Stimulated activated CD8-positive, alpha-beta memory T cell treated with anti-CD3 and anti-CD28 coated beads, Interleukin-4, amount 100 ng/mL, for 24 hours (primary cell): ENCODE measurements at places on chromosomes 2 and 18.

DNA sequence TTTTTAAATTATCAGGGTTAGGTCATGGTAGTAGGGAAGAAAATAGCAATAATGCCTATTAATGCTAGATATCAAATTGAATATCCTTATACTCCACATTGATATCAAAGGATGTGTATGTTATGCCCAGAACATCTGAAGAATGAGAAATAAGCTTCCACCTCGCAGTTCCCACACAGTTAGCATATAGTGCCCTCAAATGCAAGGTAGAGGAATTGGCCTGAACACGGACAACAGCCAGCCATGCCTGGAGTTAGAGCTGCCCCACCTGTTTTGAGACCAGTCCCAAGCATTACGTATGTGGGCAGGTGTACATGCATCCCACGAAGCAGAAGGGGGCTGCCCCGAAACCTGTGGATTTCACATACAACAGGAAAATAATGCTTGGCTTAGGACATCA lies 79.6 kb downstream of the SUMO1 start:
- DNase-seq = no peak

DNA sequence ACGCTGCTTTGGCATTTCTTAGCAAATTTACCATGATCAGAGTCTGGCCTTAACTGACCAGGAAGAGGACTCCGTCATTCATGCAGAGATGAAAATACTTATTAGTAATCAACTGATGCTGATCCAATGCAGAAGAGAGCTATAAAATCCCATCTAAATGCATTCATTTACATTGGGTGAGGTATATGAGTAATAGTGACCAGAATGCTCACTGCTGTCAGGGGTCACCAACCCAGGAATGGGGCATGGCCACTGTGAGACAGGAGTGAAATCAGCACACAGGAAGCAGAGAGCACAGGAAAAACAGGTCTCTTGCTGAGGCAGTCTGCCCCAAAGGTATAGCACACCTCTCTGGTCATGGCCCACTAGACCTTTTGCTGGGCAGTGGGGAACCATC lies 68.1 kb upstream of the TMEM247 start:
- DNase-seq = no peak

GRCh38 chr2:190655113-190655512 lies 6.2 kb downstream of the NAB1 start:
- no peak for DNase-seq

- no peak for DNase-seq
These were observed 24.4 kb upstream of the ITGB6 start for GRCh38 chr2:160224507-160224906.

- DNase-seq = no peak
These were observed 218.4 kb upstream of the REV1 start for GRCh38 chr2:99708231-99708630.

DNA sequence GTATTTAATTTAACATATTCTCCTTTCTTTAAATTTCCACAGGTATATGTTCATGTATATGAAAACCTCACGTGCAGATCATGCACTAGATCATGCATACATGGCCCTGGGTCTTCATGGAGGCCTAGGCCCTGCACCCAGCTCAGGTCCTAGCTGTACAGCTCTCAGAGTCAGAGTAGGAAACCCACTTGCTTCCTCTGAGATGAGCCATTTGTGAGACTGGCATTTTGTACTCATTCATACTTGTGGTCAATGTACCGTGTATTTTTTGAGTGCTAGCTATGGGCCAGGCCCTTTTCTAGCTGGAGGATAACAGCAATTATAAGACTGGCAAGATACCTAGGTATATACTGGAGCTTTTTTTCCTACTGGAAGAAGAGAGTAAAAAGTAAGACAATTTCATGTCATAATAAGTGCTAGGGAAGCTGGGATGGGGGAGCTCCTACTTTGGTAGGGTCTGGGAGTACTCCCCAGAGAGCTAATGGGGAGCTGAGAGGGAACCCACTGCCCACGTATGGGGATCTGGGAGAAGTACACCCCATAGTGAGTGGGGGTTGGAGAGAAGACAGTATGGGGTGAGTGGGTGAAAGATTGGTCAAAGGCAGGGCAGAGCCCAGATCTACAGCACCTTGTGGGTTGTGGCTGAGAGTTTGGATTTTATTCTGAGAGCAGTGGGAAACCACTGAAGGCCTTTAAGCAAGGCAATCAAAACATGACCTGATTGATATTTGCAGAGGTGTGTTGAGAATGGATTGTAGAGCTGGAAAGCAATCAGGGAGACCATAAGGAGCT lies 72.0 kb downstream of the POLE4 start:
- DNase-seq = no peak

- DNase-seq = no peak
These were observed 222.1 kb downstream of the CELF4 start for GRCh38 chr18:37343542-37343851.

DNA sequence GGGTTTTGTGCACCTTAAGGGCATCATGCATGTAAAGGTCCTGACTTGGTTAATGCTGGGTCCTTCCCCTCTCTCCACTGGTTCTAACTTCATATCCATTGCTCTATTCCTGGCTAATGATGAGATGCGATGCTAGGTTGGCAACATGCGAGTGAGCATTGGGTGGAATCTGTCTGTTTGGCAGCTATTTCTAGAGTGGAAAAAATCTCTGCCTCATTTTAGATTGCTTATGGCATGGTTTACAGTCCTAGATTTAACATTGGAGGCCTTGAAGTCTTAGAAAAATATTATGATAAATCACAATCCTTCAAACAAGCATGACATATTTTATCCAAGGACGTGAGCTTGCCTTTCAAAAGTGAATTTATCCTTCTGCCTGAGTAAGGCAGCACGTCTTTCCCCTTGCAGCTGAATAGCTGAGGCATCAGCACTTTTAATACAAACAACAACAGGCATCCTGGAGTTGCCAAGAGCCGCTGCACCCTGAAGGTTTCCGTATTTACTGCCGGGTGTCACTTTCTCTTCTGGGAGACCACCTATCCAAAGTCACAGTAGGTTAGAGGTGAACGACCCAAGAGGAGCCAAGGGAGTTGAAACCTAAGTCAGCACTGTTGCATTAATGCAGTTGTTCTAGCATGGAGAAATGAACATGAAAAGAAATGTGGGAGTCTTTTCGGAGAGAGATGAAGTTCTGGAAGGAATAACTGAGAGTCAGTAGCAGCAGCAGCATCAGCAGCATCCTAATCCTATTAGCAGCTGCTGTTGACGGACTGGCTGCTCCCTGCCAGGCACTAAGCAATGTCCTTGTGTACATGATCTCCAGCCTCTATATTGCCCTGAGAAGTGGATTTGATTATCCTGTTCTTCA lies 78.4 kb downstream of the MAPK4 start:
- DNase-seq = no peak

DNA sequence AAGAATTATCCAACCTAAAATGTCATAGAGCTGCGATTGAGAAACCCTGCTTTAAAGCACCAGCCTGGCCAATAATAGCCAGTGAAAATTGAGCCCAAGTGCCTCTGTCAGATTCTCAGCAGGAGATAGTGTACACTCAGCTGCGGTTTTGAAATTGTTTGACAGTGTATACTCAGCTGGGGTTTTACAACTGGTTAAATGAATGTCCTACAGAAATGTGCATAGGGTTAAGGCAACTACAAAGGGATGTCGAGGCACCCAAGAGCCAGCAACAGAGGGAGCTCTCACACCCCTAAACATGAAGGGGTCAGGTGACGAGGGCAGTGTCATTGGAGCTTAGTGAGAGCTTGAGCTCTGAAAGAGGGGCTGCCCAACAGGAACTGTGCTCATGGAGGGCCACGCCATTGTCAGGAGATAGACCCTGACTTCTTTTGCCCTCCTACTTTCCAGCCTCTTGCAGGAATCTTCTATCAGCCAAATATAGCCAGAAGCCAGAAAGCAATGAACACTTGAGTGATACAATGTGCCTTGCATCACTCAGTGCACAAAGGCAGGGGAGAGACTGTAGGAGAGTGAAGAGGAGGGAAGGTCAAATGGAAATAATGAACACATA lies 15.1 kb downstream of the ACTG2 start:
- no peak for DNase-seq

DNA sequence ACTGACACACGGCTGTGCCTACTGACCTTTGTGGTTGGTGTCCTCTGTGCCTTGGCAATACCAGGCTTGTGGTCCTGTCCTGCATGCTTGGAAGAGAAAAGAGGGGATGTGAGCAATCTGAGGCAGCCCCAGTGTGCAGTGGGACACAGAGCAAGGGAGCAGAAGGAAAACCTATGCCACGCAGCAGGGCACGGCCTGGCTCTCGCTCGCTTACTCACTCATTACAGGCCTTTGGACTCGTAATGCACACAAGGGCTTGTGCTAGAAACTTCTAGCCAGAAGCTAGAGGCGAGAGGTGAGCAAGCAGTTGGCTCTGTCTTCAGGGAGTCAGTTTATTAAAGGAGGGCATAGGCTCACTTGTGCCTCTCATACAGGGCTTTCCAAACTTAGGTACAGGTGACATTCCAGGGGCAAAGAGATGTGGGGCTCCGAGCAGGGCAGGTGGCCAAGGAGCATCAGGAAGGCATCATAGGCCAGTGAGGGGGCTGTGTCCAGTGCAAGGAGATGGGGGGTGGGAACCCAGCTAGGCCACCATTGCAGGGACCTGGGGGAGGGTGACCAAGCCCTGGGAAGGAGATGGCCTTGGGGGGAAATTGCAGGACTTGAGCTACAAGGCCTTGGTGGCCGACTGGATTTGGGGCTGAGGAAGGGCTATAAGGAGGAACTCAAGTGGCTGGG lies 100.8 kb downstream of the DYSF start:
- DNase-seq = no peak

- no peak for DNase-seq
These were observed 5.1 kb downstream of the AGPS start for GRCh38 chr2:177397481-177398289.

DNA sequence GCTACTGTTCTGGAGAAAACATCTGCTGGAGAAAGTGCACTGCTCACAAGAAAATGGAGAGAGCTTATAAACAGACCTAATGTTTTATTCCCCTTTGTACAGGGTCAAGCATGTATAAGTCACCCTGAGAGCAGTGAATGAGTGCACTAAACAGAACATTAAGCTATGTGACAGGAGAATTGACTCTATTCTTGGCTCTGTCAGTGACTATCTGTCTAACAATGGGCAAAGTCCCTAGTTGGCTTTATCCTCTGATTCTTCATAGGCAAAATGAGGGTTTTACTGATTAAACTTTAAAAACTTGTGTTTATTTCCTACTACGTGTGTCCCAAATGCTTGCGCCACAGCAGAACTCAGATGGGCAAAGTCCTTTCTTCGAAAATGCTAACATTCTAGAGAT lies 655.1 kb upstream of the SLC39A10 start:
- DNase-seq = no peak

DNA sequence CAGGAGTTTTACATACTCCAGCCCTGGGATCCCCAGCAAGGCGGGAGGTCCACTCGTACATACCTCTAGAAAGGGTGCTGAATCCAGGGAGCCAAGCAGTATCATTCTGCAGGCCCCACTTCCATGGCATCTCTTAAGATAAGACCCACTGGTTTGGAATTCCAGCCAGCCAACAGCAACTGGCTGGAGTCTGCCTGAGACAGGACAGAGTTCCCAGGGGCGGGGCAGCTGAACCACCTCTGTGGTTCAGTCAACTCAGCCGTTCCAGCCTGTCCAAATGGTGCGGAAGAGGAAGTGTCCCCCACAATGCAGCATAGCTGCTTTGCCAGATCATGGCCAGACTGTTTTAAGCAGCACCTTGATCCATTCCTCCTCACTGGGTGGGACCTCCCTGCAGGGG lies 33.2 kb downstream of the ZNF892 start:
- no peak for DNase-seq

- no peak for DNase-seq
These were observed 119.1 kb upstream of the OTX1 start for GRCh38 chr2:62931536-62931935.

DNA sequence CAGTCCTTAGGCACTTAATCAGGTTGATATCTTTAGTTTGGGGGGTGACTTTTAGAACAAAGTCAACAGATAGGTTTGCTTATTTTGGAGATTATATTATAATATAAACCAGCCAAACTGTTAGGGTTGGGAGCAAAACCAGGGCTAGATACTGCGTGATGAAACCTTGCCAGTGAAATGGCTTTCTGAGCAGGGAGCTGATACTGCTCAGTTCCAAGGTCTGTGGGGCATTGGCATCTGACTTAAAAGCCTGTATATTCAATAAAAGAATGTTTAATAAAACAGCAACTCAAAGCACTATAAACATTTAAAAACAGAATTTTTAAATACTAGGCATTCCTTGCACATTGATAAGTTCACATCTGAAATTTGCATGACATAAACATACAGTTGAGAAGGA lies 19.3 kb downstream of the PTPRM start:
- no peak for DNase-seq

DNA sequence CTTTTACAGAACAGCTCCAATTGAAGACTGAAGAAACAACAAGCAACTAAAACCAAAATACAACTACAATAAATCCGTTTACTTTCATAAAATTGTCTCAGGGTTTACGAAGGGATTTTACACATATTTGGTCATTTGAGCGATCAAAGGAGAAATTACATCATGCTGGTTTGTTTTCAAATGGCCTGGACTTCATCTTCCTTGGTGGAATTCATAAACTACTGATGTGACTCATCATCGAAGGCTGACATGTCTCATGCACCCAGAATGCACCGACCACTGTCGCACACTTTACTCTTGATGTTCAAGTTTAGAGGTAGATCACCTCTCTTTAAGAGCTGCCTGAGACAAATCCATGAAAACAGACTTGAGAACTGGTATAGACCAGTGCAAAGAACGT lies 25.6 kb upstream of the PMAIP1 start:
- DNase-seq = no peak

GRCh38 chr2:232937278-232937906 lies 67.3 kb downstream of the SNORC start:
- no peak for DNase-seq

DNA sequence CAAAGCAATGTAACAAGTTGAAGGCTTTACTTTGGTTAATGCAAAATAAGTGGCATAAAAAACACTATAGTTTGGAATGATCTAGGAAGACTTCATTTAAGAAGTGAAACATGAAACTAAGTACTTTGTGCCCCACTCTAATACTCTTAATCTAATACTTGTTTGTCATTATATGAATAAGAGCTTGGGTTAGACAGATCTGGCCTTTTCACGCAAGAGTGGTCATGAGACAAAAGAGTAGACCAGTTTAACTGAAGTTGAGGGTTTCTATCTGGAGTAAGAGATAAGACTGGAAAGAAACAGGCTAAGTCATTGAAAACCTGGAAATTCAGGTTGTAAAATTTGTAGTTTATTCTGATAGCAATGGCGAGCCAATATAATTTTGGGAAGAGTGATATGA lies 2.8 kb downstream of the SLC30A6 start:
- no peak for DNase-seq

- no peak for DNase-seq
These were observed 43.0 kb downstream of the OSGEPL1 start for GRCh38 chr2:189719571-189719970.

- no peak for DNase-seq
These were observed 258.8 kb downstream of the PLCL1 start for GRCh38 chr2:198063242-198063641.

- DNase-seq = no peak
These were observed 9.0 kb downstream of the STK25 start for GRCh38 chr2:241499146-241499965.

DNA sequence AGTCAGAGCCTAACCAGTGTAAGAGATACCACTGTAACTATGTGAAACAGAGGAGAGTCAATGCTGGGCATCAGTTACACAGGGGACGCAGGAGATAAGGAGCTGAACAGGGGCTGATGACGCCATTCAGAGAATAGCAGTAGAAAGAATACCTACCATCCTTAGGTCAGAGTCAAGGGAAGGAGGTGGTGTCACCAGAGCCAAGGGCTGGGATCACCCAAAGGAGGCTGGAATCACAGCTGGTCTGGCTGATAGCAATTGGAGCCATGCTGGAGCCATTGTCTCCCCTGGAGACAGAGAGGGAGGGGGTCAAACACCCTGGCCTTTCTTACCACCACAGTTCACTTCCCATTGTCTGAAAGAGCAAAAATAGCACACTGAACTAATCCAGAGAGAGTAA lies 37.3 kb upstream of the C18orf32 start:
- DNase-seq = no peak
